ENCODE measurements at places on chromosomes 5 and 9.

- DNase-seq: no peak
These were observed 130.7 kb downstream of the TRIM32 start for GRCh38 chr9:116817762-116818161.

- peak; percentile 62 for DNase-seq
These were observed 484.0 kb downstream of the SPATA31A7 start for GRCh38 chr9:61673664-61674381.

- no peak for DNase-seq
These were observed 466.1 kb downstream of the TLR4 start for GRCh38 chr9:118170032-118170955.

DNA sequence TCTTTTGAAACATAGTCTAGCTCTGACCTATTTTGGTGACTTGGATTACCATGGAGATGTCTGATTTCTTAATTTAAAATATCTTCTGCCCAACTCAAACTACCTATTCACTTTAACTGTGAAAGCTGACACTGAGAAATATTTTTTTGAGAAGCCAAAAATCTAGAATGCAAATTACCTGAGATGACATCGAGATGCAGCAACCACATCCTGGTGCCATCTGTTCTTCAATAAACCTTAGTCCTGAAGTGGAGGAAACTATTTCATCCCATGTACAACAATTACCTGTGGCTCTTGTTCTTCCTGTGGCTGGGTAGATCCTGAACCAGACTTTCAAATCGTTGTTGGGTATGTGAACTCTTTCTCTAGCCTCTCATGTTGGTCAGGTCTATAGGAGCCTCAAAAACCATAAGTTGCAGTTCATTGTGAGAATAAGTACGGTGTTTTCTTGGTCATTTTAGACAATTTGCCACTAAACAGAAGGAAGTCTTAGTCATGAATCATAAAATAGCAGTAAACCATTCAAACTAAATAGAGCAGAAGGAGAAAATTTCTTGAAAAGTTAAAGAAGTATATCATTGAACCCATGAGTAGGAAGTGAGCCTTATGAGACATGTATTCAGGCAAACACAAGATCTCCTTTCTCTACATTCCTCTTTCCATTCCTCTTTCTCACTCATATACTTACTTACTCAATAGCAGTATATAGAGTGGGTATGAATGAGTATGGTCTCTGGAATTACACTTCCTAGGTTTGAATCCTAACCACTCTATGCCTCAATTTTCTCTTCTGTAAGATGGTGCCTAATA is 176.0 kb downstream of the HMHB1 start:
- no peak for DNase-seq

DNA sequence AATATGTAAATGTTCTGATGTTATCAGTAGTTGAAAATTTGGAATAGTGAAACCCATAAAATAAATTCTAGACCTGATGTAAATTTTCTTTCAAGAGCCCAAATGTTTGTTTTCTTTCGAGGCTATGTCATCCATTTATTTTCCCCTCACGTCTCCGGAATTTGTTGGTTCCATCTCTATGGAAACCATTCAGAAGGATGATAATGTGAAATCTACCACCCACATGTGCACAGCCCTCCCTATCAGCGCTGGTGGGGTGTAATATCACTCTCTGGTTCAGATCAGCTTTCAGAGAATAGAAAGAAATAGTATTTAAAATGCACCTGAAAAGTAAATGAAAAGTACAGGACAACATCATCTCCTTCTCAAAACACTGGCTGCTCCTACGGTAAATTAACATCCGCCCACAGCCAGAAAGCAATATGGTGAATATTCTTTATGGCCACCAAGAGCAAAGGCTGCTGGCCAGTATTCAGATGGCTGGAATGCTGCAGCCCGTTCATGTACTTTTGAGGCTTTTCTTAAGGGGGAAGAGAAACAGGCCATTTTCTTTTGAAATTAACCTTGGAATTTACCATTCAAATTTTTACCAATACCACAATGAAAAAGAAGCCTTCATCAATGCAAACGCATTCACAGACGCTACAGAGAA is 28.5 kb downstream of the GLDC start:
- no peak for DNase-seq

- no peak for DNase-seq
These were observed 89.4 kb downstream of the DOCK8 start for GRCh38 chr9:304106-304505.

- peak; percentile 87 for DNase-seq
These were observed at the start of gene B4GALT7 for GRCh38 chr5:177599731-177600507. TSS of gene B4GALT7 (plus strand) at chr5:177600132. CDS start at chr5:177600211, 79 bp downstream.

- DNase-seq: peak; percentile 77
These were observed 46.8 kb upstream of the RNF20 start for GRCh38 chr9:101486693-101487442.

- no peak for DNase-seq
These were observed 31.7 kb upstream of the TRIM14 start for GRCh38 chr9:98150721-98151120.

All from coronary artery (tissue), 2 donors.